ENCODE measurements at places on chromosomes 12 and 14.

DNA sequence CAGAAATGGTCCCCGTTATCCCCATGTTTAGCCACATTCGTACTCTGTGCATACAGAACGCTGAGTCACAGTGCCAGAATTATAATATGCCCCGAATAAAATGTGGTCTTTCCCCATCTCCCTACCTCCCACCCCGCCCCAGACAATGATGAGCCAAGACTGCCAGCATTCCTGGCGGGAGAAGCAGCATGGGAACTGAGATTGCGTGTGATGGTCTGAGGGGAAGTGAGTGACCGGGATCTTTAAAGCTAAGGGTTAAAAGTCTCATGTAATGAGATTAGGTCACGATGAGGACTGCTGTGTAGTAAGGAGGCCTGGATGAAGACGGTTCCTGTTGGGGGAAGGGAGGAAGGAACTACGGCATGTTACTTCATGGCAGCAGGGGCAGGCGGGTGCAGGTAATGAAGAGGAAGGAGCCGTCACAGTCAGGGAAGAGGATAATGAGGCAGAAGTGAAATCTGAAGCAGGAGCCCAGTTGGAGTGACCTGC is 243.3 kb upstream of the FKBP4 start:
- no peak for DNase-seq

DNA sequence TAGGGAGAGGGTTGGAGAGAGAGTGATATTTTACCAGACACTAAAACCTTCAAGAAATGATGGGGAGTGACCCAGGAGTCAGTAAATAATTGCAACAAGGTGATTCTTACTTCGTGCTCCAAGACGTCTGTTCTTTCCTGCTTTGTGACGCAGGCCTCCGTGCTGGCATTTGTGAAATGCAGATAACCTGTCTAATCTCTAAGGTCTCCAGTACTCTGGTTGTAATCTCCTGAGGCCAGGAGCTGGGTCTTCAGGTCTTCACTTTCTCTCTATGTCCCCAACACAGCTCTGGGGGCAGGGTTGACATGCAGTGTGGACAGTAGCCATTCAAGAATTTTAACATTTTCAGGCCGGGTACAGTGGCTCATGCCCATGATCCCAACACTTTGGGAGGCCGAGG is 53.1 kb downstream of the CD9 start:
- DNase-seq = no peak

GRCh38 chr12:21800011-21800410 is 25.5 kb upstream of the KCNJ8 start:
- DNase-seq = no peak

DNA sequence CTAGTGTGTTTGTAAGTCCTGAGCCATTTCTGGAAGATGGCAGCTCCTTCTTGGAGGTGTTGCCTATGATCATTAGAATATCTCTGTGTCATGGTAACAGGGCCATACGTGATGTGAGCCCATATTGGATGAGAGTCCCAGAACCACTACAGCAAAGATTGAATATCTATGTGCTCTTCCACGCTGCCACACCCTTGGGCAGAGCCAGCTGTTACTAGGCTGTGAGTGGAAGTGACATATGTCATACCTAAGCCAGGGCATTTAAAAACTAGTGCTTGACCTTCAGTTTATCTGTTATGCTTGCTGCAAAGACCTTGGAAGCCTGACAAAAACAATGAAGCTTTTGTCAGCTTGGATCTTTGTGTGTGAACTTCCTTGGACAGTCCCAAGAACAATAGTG is 495.1 kb upstream of the CCDC196 start:
- no peak for DNase-seq

DNA sequence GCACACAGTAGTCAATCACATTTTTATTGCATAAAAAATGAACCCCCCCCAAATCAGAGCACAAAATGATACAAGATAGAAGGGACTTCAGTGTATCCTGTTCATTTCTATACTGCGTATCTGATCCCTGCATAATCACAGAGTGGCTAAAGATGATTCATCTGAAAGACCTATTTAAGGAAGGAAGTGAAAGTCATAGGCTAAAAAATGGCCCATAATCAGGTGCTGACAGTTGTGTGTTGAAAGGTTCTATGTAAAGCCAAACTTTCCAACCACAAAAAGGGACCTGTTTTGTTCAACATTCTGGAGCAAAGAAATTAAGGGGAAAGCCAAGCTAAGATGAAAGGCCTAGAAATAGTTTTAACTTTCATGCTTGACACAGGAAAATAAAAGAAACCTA is 147.8 kb upstream of the ATP2B1 start:
- DNase-seq = no peak

- DNase-seq = no peak
These were observed 120.9 kb downstream of the TMTC1 start for GRCh38 chr12:29662734-29663323.

- DNase-seq = no peak
These were observed 57.2 kb upstream of the NTF3 start for GRCh38 chr12:5374713-5375112.

DNA sequence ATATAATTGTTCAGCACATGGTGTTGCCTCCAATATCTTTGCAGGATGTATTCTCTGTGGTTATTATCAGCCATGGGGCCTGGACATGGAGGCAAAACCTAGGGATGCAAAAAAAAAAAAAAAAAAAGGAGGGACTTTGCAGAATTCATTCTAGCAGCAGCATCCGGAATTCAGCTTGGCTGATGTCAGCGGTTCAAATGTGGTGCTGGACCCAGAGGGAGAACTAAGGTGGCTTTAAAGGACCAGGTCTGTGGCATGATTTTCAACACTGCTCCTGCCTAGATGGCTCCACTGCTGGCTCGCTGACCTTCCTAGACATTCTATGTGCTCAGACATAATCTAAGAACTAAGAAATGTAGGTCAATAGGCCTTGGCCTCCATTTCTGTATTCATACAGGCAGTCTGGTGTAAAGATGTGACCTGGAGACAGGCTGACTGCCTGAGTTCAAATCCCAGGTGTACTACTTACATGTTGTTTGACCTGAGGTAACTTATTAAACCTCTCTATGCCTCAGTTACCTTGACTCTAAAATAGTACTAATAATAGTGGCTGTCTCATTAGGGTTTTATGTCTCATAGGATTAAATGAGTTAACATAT is 108.6 kb downstream of the PPM1A start:
- DNase-seq = no peak

- DNase-seq = no peak
These were observed 202.2 kb downstream of the TMEM132D start for GRCh38 chr12:129701631-129702101.

DNA sequence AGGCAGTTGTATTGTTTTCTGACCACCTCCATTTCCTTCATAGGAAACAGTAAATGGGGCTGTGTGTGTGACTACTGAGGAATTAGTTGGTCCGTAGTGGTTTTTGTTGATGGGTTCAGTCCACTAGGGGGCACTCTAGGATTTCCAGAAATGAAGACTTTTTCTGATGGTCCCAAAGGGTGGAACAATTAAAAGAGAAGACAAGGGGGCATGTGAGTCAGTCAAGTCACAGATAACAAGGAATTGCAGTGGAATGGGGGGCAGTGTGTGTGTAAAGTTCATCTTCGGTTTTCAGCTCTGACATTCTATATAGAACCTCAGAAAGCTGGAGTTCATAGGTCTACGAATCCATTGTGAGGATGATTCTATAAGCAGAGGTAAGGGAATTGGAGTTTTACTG is 186.6 kb upstream of the OR4E1 start:
- DNase-seq = peak; percentile 57

DNA sequence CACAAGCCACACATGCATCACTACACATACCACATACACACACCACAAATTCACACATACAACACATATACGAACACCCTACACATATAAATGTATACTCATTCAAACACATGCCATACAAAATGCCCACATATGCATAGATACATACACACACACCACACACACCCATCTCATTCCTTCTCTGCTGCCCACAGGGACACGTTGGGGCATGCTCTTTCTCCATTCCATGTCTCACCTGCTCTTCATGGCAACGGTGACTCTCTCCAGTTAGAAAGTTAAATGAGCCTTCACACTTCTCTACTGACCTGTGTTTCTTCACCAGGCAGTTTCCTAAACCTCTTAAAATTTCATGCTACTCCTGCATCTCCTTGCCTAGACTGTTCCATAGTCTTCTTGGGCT is 1194.8 kb downstream of the BCL11B start:
- no peak for DNase-seq

- DNase-seq = peak; percentile 26
These were observed 636 bp downstream of the DUSP6 start for GRCh38 chr12:89351489-89352241.

GRCh38 chr12:28191051-28192048 is 1.1 kb downstream of the CCDC91 start:
- DNase-seq = no peak

- DNase-seq = no peak
These were observed 64.5 kb downstream of the KCNK13 start for GRCh38 chr14:90126260-90126659.

- no peak for DNase-seq
These were observed 64.2 kb downstream of the LLPH start for GRCh38 chr12:66066137-66066928.

DNA sequence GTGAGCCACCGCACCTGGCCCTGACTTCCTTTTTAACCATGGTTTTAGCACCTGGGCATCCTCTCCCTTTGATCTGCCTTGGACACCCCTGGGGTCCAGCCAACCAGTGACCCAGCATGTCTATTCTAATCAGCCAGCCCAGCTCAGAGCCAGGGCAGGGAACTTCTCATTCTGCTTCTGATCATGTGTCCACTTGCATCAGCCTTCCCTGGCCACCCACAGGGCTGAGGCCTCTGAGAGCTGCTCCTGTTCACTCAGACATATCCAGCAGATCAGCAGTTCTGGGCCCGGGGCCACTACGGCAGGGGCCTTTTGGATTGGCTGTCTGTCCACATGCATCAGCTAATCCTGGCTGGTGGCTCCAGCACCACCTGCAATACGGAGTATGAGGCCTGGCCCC is 117.9 kb upstream of the MAP1LC3B2 start:
- no peak for DNase-seq

DNA sequence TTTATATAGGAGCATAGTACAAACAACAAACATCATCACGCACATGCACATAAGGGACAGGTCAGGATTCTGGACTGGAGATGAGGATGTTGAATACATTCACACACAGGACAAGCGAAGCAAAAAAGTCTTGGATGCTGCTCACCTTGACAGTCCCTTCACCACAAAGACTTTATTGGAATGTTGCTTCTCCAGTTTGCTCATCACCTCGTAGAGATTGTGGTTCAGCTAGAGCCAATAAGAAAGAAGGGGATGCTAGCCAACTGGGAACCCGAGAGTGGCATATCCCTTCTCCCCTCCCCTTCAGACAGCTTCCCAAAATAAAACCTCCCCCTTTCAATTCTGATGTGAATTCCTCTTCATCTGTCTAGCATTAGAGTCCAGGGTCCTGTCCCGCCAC is 25.4 kb upstream of the SMAGP start:
- no peak for DNase-seq

DNA sequence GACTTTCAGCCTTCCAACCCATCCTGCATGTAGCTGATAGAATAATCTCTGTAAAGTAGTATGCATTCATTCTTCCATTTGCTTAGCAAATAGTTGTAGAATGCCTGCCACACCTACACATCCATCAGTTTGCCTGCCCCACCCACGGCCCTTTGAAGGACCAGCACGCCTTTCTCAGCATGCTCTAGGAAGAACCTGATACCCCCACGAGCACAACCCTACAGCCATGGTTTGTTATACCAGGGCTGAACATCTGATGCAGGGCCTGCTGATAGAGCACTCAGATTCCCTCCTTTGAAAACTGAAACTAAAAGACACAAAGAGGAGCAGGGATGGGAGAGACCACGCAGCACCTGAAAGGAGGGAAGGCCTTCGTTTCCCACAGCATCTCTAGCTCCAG is 205.1 kb downstream of the ANO2 start:
- DNase-seq = no peak

GRCh38 chr12:108103517-108103916 is 25.6 kb upstream of the WSCD2 start:
- no peak for DNase-seq

DNA sequence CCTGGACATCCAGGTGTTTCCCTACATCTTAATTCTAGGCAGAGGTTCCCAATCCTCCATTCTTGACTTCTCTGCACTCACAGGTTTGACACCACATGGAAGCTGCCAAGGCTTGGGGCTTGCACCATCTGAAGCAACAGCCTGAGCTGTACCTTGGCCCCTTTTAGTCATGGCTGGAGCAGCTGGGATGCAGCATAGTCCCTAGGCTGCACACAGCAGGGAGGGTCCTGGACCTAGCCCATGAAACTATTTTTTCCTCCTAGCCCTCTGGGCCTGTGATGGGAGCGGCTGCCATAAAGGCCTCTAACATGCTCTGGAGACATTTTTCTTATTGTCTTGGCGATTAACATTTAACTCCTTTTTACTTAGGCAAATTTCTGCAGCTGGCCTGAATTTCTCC is 417.2 kb upstream of the FLRT2 start:
- DNase-seq = no peak

GRCh38 chr14:100222224-100223093 is 16.5 kb upstream of the YY1 start:
- DNase-seq = no peak

GRCh38 chr12:127161466-127161865 is 1105.5 kb upstream of the TMEM132C start:
- no peak for DNase-seq

- DNase-seq = no peak
These were observed 380.1 kb downstream of the ALG10 start for GRCh38 chr12:34402228-34402898.

DNA sequence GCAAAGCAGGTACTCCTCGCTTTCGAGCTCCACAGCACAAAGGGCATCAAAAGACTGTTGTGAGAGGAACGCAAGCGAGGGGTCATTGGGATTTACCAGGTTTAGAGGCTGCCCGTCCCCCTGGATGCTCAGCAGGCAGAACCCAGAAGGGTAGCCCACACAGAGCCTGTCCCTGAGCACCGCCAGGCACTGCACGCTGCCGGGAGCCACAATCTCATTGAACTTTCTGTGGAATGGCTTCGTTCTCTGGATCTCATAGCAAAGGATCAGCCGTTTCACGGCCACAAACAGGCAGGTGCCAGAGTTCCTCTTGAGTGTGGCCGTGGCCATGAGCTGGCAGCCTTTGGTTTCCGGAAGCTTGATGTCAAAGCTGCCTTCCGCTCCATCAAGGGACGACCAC is 21.5 kb downstream of the AMN start:
- DNase-seq = no peak

DNA sequence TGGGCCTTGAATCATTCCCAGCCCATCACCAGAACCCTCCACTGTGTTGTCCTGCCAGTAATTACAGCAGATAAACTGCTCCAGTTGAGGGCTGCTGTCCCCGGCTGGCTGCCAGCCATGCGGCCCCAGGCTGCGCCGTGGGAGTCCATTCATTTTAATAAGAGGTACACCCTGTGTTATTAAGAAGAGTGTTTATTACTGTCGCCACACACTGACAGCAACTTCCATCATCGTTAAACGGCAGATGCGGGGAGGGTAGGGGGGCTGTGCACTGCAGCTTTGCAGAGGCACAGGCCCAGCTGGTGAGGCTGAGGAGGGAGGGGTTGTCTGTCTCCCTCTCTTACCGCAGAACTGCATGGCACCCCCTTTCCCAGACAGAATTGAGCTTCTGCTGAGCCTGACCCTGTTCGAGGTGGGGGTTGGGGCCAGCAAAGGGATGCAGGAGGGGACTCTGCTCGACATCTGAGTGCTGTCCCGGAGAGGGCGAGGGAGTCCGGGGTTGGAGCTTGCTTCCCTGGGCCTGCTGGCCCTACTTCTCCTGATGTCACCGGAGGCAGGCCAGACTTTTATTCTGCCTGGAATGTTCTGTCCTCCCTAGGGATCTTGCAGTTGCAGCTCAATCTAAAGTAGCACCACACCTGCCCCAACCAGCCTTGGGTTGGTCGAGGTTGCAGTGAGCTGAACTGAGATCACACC is 33.8 kb upstream of the GPATCH2L start:
- no peak for DNase-seq

All from stimulated activated CD4-positive, alpha-beta T cell treated with anti-CD3 and anti-CD28 coated beads, Interleukin-12 subunit alpha, Interleukin-12 subunit beta, amount 100 ng/mL, for 48 hours (primary cell).